ENCODE measurements at places on chromosomes 11 and 22.

- DNase-seq, result no peak
These were observed 113.6 kb downstream of the MICAL3 start for GRCh38 chr22:17910561-17911311.

DNA sequence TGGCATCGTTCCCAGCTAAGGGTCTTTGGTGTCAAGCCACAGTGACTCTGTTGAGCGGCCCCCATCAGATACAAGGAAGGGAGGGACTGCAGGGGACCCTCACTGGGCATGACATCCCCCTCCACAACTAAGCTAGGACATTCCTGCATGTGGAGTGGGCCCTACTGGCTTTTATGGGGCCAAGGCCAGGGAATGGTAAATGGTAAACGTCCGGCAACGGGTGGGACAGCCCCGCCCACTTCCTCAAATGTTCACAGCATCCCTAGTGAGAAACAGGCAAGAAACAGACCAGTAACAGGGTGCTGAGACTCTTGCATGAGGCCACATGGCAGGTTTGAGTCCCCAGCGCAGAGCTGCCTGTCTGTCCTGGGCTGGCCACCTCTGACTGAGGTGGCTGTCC is 4.4 kb downstream of the TMPRSS6 start:
- DNase-seq, result no peak

- DNase-seq, result no peak
These were observed 423.0 kb downstream of the BRD1 start for GRCh38 chr22:49404576-49405241.

DNA sequence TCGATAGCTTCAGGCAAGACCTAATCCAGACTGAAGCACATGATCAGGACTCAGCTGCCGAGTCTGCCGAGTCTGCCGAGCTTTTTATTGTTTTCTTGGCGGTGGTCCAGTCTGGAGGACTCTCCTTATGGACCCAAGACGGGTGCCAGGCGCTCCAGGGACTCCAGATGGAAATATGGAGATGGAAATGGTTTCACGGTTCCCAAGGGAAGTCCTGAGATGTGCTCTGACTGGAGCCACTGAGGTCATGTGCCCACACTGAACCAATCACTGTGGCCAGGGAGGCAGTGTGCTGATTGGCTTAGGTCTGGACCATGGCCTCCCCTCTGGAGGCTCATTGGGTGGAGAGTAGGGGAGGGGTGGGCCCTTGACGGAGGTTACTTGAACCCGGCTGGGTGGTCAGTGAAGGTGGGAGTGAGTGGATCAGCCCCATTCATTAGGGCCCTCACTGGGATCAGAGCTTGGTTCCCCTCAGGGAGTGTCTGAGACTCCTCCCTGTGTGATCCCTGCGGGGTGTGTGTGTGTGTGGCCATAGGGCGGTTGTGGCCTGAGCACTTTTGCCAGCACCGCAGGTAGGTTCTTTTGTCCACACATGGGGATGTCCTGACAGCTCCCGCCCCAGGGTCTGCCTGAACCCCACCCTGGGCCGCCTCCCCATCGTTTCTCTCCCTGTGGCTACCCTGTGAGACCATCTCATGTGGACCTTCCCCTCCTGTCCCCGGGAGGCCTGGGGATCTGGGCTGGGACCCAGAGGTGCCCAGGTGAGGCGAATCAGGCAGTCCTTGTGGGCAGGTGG is 14.0 kb downstream of the RPS6KA4 start:
- DNase-seq, result no peak

DNA sequence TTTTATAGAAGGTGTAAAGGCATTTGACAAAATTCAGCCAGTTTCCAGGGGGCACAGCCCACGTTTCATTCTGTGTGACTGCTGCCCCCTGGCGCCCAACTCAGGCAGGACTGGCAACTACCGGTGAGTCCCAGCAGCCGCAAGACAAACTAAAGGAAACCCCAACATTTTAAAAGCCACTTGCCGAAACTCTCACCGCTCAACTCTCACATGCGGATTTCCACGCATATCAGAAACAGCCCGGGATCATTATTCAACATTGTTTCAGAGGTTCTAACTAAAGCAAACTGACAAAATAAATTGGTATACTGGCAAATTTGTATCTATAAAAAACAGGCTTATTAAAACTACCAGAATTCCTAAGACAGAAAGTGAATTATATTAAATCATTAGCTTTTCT is 48.2 kb downstream of the MORC2 start:
- DNase-seq, result peak; percentile 86

DNA sequence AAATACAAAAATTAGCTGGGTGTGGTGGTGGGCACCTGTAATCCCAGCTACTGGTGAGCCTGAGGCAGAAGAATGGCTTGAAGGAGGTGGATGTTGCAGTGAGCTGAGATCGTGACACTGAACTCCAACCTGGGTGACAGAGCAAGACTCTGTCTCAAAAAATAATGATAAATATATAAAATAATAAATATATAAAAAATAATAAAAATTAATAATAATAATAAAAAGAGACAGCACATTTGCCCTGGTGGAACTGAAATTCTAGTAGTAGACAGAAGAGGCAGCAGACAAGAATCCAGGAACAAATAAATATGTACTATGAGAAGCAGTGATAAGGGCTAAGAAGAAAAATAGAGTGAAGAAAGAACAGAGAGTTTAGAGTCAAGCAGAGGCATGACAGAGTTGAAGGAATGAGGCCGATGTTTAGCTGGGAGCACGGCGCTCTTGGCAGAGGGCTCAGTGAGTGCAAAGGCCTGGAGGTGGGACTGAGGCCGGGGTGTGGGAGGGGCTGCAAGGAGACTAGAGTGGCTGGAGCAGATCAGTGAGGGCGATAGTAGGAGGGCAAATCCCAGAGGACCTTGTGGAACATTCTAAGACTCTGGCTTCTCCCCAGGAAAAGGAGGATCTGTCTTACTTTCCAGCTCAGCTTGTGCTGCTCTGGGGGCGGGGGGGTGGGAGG is 410.3 kb downstream of the MN1 start:
- DNase-seq, result no peak

DNA sequence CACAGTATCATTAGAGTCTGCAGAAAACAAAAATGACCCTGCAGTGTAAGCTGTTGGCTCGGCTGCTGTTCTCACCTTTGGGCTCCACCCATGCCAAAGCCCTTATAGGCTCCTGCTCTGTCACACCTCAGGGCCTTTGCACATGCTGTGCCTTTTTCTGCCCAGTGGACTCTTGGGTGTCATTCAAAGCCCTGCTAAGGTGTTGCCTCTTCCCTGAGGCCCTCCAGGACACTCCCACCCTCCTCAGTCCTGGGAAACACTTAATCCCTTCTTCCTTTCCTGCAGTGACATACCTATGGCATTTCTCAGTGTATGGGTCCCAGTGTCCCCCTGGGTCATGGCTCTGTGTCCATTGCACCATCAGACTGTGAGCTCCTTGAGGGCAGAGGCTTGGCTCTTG is 29.1 kb upstream of the CACNG2 start:
- no peak for DNase-seq

DNA sequence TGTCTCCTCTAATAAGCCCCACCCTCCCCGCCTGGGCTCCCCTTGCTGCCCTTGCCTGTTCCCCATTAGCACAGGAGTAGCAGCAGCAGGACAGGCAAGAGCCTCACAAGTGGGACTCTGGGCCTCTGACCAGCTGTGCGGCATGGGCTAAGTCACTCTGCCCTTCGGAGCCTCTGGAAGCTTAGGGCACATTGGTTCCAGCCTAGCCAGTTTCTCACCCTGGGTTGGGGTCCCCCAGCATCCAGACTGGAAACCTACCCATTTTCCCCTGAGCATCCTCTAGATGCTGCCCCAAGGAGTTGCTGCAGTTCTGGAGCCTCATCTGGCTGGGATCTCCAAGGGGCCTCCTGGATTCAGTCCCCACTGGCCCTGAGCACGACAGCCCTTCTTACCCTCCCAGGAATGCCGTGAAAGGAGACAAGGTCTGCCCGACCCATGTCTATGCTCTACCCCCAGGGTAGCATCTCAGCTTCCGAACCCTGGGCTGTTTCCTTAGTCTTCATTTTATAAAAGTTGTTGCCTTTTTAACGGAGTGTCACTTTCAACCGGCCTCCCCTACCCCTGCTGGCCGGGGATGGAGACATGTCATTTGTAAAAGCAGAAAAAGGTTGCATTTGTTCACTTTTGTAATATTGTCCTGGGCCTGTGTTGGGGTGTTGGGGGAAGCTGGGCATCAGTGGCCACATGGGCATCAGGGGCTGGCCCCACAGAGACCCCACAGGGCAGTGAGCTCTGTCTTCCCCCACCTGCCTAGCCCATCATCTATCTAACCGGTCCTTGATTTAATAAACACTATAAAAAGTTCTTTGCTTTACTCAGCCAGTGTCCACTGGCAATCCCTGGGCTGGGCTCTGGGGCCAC is 14.4 kb downstream of the TSKU start:
- DNase-seq, result no peak

GRCh38 chr11:9462806-9463537 is 2.2 kb downstream of the ZNF143 start:
- no peak for DNase-seq

DNA sequence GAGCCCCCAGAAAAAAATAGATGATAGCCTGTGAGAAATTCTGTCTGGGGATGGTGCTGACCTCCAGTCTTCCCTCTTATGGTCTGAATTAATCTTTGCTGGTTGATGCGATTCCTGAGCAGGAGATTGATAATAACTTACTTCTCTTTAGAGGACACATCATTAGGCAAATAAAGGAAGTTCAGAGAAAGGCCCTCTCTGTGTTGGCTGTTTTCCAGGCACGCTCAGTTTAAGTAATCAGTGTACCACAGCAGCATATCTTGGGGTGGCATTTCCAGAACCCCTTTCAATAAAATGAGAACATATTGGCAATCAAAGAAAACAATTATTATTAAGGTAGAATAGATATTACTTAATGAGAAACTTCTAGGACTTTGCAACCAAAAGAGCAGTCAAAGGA is 1129.3 kb upstream of the RAG2 start:
- no peak for DNase-seq

DNA sequence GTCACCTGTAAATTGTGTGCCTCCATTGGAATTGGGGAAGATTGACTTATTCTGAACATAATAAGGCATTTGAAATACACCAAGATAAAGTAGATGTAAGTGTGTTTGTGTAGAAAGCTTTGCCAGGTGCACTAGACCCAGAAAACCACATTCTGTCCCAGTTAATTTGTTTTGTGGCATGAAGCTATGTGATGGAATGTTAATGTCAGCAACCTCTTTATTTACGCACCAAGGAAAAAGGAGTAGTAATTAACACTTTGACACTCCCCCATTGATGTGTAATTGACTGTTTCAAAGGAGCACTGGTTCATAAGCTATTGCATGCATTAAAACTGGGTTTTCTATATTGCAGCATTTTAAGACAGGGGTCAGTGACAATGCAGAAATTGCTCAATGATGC is 14.3 kb downstream of the EIF3M start:
- no peak for DNase-seq
